SK-MEL-5 (cell line): ENCODE measurements at places on chromosomes 6 and 20.

- DNase-seq = no peak
These were observed 555 bp downstream of the FAM120B start for GRCh38 chr6:170307080-170307545.

GRCh38 chr6:2731281-2731909, 19.3 kb downstream of the MYLK4 start:
- DNase-seq = no peak

GRCh38 chr6:27133281-27134227, 113.9 kb upstream of the PRSS16 start:
- DNase-seq = peak; percentile 53

- DNase-seq = no peak
These were observed 2.3 kb downstream of the RNF114 start for GRCh38 chr20:49938173-49939163.

GRCh38 chr6:33116841-33117711, 41.3 kb downstream of the HLA-DPB1 start:
- no peak for DNase-seq
